Activated CD4-positive, CD25-positive, alpha-beta regulatory T cell treated with anti-CD3 and anti-CD28 coated beads, Interleukin-2, amount 50 U/mL, for 16 hours (primary cell): ENCODE measurements at places on chromosomes 5 and 9.

GRCh38 chr9:6924149-6924548, 166.4 kb downstream of the KDM4C start:
- DNase-seq: no peak

- no peak for DNase-seq
These were observed 460.3 kb upstream of the TYRP1 start for GRCh38 chr9:12232836-12233235.

- no peak for DNase-seq
These were observed 257.4 kb downstream of the TRIM36 start for GRCh38 chr5:114912189-114912920.

DNA sequence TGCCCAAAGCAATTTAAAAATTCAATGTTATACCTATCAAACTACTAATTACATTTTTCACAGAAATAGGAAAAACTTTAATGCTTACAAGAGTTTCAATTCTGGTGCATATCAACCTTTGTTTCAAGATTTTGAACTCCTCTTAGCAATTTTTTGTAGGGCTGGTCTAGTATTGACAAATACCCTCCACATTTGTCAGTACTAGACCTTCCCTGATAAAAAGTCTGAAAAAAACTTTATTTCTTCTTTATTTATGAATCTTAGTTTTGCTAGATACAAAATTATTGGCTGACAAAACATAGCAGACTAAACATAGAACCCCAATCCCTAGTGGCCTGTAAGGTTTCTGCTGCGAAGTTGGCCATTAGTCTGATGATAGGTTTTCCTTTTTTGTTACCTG, 1804.9 kb downstream of the EFNA5 start:
- DNase-seq: no peak
